ENCODE measurements at places on chromosomes 3 and 15.

GRCh38 chr3:188631291-188632010 is 477.5 kb downstream of the LPP start:
- DNase-seq, result no peak

- DNase-seq, result no peak
Measured at GRCh38 chr15:90055182-90055581, 47.1 kb downstream of the IDH2 start.

DNA sequence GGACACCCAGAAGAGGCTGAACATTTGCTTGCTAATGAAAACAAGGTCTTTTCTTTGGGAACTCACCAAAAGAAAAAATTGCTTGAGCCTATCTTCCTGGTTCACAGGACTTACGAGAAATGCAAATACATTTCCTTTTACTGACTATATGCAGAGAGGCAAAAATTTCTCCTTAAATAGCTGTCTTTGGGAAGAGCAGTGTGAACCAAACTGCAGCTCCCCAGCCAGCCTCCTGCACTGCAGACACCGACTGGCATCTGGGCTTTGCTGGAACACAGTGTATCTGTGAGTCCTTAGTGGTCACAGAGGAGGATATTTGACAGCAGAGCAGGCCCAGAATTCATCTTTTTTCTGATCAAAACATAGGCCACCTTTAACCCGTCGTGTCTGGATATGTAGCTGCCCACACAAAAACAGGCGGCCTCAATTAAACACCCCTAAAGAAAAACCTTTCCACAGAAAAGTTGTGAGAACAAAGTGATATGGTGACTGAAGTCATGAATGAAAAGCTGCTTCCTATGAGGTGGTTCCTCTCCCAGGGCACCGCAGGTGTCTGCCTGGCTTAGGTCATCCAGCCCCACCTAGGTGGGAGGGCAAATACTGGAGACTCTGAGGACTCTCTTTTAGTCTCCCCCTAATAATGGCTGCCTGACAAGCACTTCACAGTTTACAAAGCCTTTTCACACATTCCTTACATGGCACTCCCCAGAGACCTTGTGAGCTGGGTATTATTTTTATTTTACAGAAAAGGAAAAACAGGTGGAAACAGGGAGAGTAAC is 46.1 kb upstream of the TMEM158 start:
- DNase-seq, result no peak

DNA sequence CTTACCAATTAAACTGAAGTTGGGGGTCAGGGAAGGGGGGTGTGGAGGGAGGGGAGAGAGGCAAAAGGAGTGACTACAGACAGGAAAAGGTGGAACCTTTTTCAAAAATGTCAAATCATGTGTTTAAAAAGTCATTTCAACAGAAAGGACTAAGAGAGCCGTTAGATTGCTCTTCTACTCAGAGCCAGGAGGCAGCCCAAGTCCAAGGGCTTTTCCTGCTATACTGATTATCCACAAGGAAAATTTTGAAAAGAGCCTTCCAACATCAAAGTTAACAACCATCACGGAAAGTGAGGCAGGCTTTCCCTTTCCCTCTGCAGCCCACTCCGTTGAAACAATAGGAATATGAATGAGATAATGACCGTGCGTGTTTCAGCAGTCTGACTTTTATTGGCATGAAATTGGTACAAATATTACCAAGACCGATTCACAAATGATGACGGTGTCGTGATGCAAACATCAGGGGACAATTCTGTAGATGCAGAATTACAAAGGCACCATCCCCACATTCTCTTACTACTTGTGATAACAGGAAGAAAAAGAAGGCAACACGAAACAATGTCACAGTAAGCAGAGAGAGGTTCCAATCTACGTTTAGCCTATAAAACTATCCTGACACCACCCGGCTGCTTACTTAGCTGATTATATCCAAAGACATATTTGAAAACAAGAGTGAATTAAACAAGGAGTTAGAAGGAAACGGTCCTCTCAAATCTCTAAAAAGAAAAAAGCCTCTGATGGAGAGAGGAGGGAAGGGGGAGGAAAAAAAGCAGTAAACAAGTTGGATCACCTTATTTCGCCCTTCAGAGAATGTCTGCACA is 453.7 kb downstream of the FOXP1 start:
- no peak for DNase-seq

- peak; percentile 48 for DNase-seq
Measured at GRCh38 chr3:108100906-108101660, 10.3 kb upstream of the CD47 start.

GRCh38 chr3:71865727-71866126 is 80.8 kb upstream of the PROK2 start:
- DNase-seq, result no peak

Measured in activated T-cell treated with anti-CD3 and anti-CD28 coated beads, Interleukin-2, amount 50 U/mL, for 48 hours (primary cell).